ENCODE measurements at places on chromosomes 2 and 18.

GRCh38 chr2:208269091-208269490 is 3.0 kb downstream of the PIKFYVE start:
- H3K4me3 ChIP-seq, result no peak overlapping the region
- peaks cover 31% of the 10 kb centered on the region for H3K4me1 ChIP-seq
- no peak overlapping the region for H3K27ac ChIP-seq
- H3K36me3 ChIP-seq, result no peaks in the 10 kb centered on the region

DNA sequence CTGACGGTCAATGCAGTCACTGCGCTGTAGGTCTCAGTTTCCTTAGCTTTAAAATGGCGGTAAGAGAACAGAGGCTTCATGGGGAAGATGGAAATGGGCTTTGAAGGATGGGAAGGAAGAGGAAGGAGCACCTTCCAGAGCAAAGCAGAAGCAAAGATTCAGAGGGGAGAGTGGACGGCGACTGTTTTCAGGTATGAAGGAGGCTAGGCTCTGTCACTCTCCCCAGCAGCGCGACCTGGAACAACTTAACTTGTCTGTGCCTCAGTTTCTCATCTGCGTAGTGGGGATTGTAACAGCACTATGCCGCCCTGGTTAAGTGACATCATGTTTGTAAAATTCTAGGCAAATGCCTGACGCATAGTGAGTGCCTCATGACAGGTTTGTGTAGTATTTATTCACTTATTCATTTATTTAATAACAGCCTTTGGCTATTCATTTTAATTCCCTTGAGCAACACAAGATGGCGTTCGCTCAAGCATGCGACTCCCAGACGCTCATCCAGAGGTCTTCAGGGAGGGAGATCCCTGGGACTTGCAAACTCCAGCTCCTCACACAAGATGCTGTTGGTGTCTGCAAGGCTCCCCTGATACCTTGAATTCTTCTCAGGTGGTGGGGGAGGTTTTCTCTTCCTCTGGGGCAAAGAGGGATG is 336.3 kb downstream of the DYSF start:
- H3K4me1 ChIP-seq, result peaks cover 15% of the 10 kb centered on the region
- no peaks in the 10 kb centered on the region for H3K27me3 ChIP-seq

- H3K27ac ChIP-seq, result no peak overlapping the region
- H3K4me1 ChIP-seq, result no peaks in the 10 kb centered on the region
Observed at GRCh38 chr2:20198796-20199632, 25.9 kb downstream of the SDC1 start.

GRCh38 chr2:44598330-44599119 is 236.8 kb downstream of the CAMKMT start:
- no peaks in the 10 kb centered on the region for H3K27me3 ChIP-seq
- no peaks in the 10 kb centered on the region for H3K36me3 ChIP-seq
- DNase-seq, result no peak

- H3K27ac ChIP-seq, result no peak overlapping the region
- no peaks in the 10 kb centered on the region for H3K36me3 ChIP-seq
- no peak for DNase-seq
- no peaks in the 10 kb centered on the region for H3K27me3 ChIP-seq
Observed at GRCh38 chr18:923144-923866, 18.6 kb downstream of the ADCYAP1 start.

- H3K27ac ChIP-seq, result no peak overlapping the region
- no peak for DNase-seq
- H3K27me3 ChIP-seq, result no peaks in the 10 kb centered on the region
- H3K36me3 ChIP-seq, result no peaks in the 10 kb centered on the region
- H3K4me1 ChIP-seq, result no peaks in the 10 kb centered on the region
Observed at GRCh38 chr18:43819397-43819796, 542.1 kb upstream of the SYT4 start.

GRCh38 chr2:212994976-212995375 is 156.4 kb downstream of the IKZF2 start:
- no peak overlapping the region for H3K27ac ChIP-seq
- no peak for DNase-seq
- H3K36me3 ChIP-seq, result no peaks in the 10 kb centered on the region
- H3K4me3 ChIP-seq, result no peak overlapping the region

- no peak overlapping the region for H3K27ac ChIP-seq
- H3K27me3 ChIP-seq, result no peaks in the 10 kb centered on the region
- no peak for DNase-seq
- no peak overlapping the region for H3K4me3 ChIP-seq
- no peaks in the 10 kb centered on the region for H3K36me3 ChIP-seq
- no peaks in the 10 kb centered on the region for H3K4me1 ChIP-seq
Observed at GRCh38 chr2:219739066-219739465, 111.6 kb downstream of the SLC4A3 start.

- DNase-seq, result no peak
- H3K36me3 ChIP-seq, result no peaks in the 10 kb centered on the region
- H3K27ac ChIP-seq, result peak overlapping the region; percentile 76
- H3K27me3 ChIP-seq, result no peaks in the 10 kb centered on the region
Observed at GRCh38 chr2:85215081-85215447, 81.9 kb downstream of the TCF7L1 start.

- H3K27me3 ChIP-seq, result no peaks in the 10 kb centered on the region
- H3K4me3 ChIP-seq, result no peak overlapping the region
- no peaks in the 10 kb centered on the region for H3K4me1 ChIP-seq
- no peak overlapping the region for H3K27ac ChIP-seq
Observed at GRCh38 chr18:48521723-48522122, 17.1 kb upstream of the CTIF start.

- H3K4me1 ChIP-seq, result no peaks in the 10 kb centered on the region
- no peaks in the 10 kb centered on the region for H3K27me3 ChIP-seq
- no peaks in the 10 kb centered on the region for H3K36me3 ChIP-seq
- peak overlapping the region; percentile 84 for H3K27ac ChIP-seq
Observed at GRCh38 chr2:238230699-238231098, 9.1 kb downstream of the HES6 start.

GRCh38 chr2:138572318-138572717 is 70.7 kb downstream of the SPOPL start:
- no peaks in the 10 kb centered on the region for H3K27me3 ChIP-seq
- peaks cover 9% of the 10 kb centered on the region for H3K36me3 ChIP-seq
- H3K4me3 ChIP-seq, result no peak overlapping the region
- DNase-seq, result no peak
- H3K4me1 ChIP-seq, result no peaks in the 10 kb centered on the region

- H3K4me1 ChIP-seq, result no peaks in the 10 kb centered on the region
- no peak overlapping the region for H3K4me3 ChIP-seq
- DNase-seq, result peak; percentile 19
- no peaks in the 10 kb centered on the region for H3K36me3 ChIP-seq
- H3K27me3 ChIP-seq, result no peaks in the 10 kb centered on the region
Observed at GRCh38 chr2:8441986-8442385, 239.9 kb upstream of the ID2 start.

DNA sequence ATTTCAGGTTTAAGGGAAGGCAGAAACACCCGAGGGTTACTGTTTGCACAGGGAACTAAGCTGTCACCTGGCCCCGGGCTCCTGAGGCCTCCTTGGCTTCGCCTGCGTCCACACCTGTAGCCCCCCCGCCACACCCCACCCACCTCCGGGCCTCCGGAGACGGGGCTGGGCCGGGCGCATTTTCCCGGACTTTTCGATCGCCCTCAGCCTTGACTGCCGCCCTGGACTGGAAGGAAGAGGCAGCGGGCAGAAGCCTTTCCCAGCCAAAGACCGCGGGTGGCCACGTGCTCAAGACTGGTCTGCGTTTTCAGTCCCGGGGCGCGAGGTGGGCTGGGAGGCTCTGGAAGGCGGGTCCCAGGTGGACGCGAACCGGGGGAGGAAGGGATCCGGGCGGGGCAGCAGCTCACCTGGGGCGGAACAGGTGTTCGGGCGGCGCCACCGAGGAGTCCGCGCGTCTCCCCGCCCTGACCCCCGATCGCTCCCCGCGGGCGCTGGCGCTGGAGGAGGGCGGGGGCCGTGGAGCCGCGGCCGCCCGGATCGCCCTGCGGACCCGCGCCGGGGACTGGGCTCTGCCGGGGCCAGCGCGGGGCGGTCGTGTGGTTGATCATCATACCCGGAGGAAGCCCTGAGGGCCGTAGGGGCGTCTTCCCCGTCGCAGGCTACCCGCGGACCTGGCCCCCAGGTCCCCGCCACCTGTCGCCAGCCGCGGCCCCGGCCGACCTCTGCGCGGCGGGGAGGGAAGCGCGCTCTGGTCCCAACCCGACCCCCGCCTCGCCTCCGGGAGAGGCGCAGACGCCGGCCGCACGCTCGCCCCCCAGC is 3.2 kb downstream of the ID2 start:
- H3K4me1 ChIP-seq, result peaks cover 20% of the 10 kb centered on the region
- no peaks in the 10 kb centered on the region for H3K36me3 ChIP-seq
- peak overlapping the region; percentile 89 for H3K27ac ChIP-seq
- no peaks in the 10 kb centered on the region for H3K27me3 ChIP-seq
- H3K4me3 ChIP-seq, result peak overlapping the region; percentile 91
- peak; percentile 83 for DNase-seq

DNA sequence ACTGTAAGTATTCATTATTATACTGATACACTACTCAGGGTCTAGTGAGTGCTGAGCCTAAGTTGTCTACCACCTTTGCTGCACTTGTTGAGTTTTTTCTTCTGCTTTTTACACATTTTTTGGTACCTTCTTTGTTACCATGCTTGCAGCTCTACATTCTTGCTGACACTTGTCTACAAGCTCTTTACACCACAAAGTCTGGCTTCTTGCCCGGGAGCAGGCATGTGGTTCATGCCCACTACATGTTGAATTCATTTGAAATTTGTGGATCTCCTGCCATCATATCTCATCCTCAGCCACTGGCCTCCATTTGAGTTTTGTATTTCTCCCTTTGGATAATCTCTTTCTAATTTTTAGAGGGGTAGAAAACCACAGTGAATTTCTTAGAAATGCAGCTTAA is 29.9 kb downstream of the IL18R1 start:
- no peak for DNase-seq
- no peaks in the 10 kb centered on the region for H3K4me1 ChIP-seq
- no peaks in the 10 kb centered on the region for H3K36me3 ChIP-seq
- H3K27ac ChIP-seq, result no peak overlapping the region

- no peak overlapping the region for H3K27ac ChIP-seq
- H3K36me3 ChIP-seq, result no peaks in the 10 kb centered on the region
- H3K27me3 ChIP-seq, result no peaks in the 10 kb centered on the region
Observed at GRCh38 chr2:64291181-64291580, 147.0 kb upstream of the PELI1 start.

DNA sequence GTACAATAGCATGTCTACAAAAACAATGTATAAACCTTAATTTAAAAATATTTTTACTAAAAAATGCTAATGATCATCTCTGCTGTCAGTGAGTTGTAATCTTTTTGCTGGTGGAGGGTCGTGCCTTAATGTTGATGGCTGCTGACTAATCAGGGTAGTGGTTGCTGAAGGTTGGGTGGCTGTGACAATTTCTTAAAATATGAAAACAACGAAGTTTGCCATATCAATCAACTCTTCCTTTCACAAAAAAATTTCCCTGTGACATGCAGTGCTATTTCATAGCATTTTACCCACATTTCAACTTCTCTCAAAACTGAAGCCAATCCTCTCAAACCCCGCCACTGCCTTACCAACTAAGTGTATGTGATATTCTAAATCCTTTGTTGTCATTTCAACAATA is 112.4 kb downstream of the OLA1 start:
- no peak overlapping the region for H3K4me3 ChIP-seq
- no peak for DNase-seq
- H3K27me3 ChIP-seq, result no peaks in the 10 kb centered on the region
- H3K27ac ChIP-seq, result no peak overlapping the region
- H3K4me1 ChIP-seq, result no peaks in the 10 kb centered on the region

- H3K27ac ChIP-seq, result no peak overlapping the region
- no peaks in the 10 kb centered on the region for H3K27me3 ChIP-seq
- no peak overlapping the region for H3K4me3 ChIP-seq
- H3K4me1 ChIP-seq, result no peaks in the 10 kb centered on the region
- H3K36me3 ChIP-seq, result no peaks in the 10 kb centered on the region
Observed at GRCh38 chr2:132559921-132560320, 110.1 kb downstream of the LYPD1 start.

GRCh38 chr2:76268902-76269620 is 558.3 kb upstream of the GCFC2 start:
- no peak overlapping the region for H3K4me3 ChIP-seq
- no peak overlapping the region for H3K27ac ChIP-seq
- H3K4me1 ChIP-seq, result no peaks in the 10 kb centered on the region
- H3K27me3 ChIP-seq, result no peaks in the 10 kb centered on the region
- no peaks in the 10 kb centered on the region for H3K36me3 ChIP-seq

Data from sigmoid colon (tissue), 7 donors.